ENCODE measurements at places on chromosomes 3 and 15.

GRCh38 chr15:85871545-85871944 lies 76.8 kb upstream of the KLHL25 start:
- DNase-seq, result no peak

GRCh38 chr3:64958199-64958843 lies 270.5 kb upstream of the ADAMTS9 start:
- DNase-seq, result no peak

GRCh38 chr3:34200576-34200975 lies 402.1 kb downstream of the PDCD6IP start:
- DNase-seq, result no peak

- DNase-seq, result no peak
Observed at GRCh38 chr15:49164865-49165264, 5.2 kb upstream of the GALK2 start.

DNA sequence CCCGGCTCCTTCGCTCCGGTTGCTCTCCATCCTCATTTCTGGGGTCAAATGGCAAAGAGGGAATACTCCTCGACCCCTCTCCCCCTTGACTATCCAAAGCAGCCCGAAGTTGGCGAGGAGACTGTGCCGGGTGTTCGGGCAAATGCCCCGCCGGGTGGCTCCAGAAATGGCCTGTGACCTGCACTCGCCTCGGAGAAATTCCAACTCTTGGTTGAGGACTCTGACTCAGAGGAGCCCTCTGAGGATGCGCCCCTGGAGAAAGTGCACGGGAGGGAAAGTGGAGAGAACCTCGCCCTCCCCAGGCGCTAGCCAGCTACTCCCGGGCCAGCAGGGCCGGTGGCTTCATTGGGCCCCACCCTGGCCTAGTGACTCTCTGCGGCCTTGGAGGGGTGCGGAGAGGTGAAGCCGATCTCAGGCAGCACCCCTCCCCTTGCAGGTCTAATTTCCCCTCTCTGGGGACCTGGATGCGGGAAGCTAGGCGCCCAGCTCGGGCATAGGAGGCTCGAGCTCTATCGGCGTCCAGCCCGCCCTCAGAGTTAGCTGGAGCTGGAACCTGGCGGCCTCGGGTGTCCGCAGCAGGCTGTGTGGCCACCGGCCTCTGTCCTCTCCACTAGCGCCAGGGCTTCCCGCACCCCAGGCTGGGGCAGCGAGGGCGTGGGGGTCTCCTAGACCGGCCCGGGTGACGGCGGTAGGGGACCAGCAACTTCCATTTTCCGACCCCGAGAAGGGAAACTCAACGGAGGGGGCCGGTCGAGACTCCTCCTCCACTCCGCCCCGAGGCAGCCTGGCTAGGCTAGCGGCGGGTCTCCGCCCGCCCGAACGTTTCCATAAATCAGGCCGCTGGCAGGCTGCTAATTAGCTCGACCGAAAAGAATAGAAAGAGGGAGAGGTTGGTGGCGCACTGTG lies 29.4 kb downstream of the NR2F2 start:
- DNase-seq, result no peak

DNA sequence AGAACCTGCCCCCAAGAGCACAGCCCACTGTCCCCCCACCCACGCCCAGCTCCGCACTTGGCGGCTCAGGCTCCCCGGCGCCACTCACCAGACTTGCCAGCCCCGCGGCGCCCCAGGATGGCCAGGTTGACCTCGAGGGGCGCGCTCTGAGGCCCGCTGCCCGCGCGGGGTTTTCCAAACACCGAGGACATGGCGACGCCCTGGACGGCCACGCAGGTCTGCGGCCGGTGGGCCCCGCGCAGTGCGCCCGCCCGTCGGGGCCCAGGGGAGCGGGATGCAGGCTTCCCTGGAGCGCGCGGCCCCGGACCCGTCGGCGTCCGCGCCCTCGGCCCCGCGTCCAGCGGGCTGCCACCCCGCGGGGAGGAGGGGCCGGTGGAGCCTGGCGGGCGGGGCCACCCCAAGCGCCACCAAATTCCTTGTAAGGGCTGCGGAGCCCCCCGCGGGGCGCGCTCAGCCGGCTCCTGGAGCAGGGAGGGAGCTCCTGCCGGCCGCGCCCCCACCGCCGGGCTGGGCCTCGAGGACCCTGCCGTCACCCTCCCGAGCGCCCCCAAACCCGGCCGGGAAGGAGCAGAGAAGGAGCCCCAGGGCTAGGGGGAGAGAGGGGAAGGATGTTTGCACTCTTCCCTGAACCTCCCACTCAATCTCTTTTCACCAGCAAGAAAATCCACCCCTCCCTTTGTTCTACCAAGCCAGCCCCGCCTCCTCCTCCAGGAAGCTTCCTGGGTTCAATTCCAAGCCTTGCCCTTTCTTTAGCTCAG lies at the start of gene RASL12:
RASL12 (minus strand) TSS at position 347 of the 758 bp plus-strand sequence; CDS start at position 191, 156 bp downstream.
- no peak for DNase-seq

- no peak for DNase-seq
Observed at GRCh38 chr3:171812811-171813210, 2.5 kb upstream of the PLD1 start.

DNA sequence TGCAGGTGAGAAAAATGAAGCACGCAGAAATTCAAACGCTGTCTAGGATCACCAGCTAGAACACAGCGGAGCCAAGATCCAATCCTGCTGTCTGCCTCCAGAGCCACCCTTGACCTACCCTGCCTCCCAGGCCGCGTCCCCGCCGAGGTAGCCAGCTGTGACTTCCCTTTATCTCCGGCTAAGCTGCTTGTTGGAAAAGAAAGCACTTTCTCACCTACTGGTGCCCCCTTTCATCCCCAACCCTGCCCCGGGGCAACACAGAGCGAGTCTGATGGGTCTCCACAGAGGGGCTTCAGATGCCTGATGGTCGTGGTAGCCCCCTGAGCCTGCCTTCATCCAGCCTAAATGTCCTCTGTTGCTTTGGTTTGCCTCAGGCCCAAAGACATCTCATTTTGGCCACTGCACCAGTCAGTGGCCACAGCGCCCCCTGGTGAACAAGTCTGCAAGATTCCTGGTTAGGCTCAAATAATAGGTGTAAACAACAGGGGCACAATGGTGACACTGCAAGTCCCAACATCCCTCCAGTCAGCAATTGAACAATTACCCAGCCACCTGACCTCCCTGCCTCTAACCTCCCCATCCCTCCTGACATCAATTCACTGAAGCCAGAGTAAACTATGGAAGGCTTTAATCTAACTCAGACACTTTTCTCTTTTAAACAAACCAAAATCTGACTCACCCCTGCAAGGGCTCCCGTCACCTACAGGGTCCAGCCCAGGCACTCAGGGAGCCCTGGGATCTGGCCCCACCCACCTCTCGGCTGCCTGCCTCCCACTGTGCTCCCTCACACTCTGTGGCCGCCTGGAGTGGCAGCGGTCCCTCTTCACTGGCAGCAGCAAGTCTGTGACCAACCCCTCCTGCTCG lies 27.3 kb upstream of the BCL2L10 start:
- DNase-seq, result peak; percentile 56

DNA sequence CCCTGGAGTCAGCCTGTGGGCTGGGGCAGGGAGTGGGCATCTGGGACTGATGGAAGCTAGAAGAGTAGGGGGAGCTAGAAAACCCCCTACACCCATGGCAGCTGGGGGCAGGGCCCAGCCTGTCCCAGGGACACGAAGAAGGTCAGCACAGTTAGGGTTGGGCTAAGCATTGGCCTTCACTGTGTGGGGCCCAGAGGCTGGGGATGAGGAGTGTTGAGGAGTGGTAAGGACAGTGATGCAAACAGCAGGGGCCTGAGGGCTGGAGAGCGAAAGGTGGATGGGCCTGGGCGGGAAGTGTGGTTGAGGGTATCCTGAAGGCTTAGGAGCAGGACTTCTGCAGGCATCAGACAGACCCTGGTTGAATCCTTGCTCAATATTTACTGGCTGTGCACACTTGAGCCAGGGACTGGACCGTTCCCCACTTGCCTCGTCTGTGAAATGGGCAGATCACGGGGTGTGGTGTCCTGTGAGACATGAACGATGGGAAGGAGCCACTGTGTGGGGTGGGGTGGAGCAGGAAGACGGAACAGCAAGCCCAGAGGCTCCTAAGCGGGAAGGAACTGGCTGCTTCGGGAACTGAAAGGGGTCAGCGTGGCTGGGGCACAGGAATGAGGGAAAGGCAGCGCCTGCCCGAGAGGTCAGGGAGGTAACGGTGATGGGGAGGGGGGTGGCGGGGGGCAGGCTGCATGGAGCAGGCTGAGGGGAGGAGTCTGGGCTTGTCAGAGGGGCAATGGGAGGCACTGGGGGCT lies 7.3 kb downstream of the PRKCD start:
- DNase-seq, result no peak

GRCh38 chr3:111846039-111846438 lies 13.0 kb upstream of the PHLDB2 start:
- no peak for DNase-seq

- no peak for DNase-seq
Observed at GRCh38 chr3:99776516-99777209, 41.0 kb upstream of the CMSS1 start.

DNA sequence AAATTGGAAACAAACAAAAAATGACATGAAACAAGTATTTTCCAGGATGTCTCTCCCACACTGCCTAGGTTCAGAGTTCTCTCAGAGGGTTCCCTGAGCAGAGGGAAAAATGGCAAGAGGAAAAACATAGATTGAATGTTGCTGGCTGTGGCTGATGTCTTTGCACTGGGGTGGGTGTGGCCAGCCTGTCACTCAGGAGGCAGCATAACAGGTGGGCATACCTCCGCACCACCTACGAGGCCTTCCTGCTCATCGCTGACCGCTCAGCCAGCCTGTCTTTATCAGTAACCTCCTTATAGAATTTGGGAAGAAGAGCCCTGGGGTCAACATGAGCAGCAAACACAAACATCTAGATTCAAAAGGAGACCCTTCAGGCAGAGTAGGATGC lies 216.6 kb upstream of the UMPS start:
- DNase-seq, result no peak

DNA sequence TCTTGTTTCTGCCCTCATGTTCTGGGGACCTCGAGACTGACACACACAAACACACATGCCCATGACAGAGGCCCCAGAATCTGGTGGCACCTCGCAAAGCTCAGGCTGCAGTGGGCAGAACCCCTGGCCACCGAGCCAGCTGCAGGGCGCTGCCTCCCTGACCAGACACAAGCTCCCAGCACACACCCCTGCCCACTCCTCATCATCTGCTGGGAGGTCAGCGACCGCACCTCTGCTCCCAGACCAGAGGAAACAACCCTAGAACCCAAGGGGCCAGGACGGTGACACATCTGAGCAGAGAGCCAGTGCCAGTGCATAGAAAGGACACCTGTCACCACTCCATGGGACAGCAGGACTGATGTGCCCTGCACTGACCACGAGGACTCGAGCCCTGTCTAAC lies 43.2 kb downstream of the HMCES start:
- DNase-seq, result no peak

GRCh38 chr15:56353119-56353518 lies 12.1 kb upstream of the TEX9 start:
- no peak for DNase-seq

DNA sequence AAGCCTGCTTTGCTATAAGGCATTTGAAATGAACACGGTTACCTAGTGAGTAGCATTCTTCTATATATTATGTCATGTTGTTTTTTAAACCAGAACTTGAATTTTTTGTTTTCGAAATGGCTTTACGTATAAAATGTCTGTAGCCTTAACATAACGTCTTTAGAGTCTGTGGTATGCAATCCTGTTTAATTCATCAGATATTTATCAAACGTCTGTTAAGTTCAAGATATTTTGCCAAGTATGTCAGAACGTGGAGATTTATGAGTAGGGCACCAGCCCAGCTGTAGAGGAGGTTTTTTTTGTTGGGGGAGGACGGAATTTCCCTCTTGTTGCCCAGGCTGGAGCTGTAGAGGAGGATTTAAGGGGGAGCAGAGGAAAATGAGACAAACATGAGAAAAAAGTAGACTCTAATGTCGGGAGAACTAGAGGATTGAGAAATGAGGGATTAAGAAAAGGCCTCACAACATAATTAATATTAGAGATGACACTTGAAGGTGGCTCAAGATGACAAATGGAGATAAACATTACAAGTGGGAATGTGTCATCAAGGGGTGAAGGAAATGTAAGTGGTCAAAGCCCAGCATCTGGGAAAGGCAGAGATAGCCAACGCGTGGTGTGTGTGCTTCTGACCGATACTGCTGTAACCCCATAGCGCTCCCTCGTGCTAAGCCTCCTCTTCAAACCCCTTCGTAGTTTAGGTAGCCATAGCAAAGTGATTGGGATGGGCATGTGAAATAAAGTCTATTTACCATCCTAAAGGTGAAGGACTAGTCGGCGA lies 154.0 kb upstream of the GOLGA6L4 start:
- DNase-seq, result no peak

- no peak for DNase-seq
Observed at GRCh38 chr3:85483986-85484385, 525.2 kb downstream of the CADM2 start.

GRCh38 chr15:60477164-60477563 lies 1.8 kb downstream of the ICE2 start:
- DNase-seq, result no peak

GRCh38 chr3:44680921-44681455 lies 31.5 kb upstream of the ZNF502 start:
- DNase-seq, result no peak

DNA sequence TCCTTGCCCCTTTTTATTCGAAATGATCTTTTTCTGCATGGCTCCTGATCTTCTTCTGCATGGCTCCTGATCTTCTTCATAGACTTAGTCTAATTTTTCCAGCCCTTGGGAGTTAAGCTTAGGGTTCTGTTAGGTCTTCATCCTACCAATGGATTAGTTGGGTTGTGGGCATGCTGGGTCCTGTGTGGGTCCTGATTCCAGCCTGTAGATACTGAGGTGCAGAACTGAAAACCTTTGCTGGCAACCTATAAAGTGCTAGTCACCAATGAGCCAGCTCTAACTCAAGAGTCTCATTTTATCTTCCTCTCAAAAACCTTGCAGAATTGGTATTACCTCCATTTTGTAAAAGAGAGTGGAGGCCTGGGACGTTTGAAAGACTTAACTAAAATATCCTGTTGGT lies 229.2 kb downstream of the CLSTN2 start:
- no peak for DNase-seq

DNA sequence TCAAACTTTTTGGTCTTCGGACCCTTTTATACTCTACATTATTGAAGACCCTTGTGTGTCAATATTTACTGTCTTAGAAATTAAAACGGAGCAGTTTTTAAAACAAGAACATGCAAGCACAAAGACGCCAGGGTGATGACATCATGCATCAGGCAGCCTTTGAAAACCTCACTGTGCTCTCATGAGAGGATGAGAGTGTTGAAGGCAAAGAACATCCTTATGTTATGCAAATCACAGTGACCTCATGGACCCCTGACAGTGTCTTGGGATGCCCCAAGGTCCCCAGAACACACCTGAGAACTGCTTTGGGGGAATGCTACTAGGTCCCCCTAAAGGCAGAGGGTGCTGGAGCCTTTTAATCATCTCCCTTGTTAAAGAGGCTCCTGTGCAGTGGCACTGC lies 51.6 kb downstream of the CHDH start:
- DNase-seq, result no peak

All from bone marrow (tissue), 2 donors.